ENCODE measurements at places on chromosomes 2 and 18.

GRCh38 chr2:84894758-84895520 is 10.5 kb upstream of the TMSB10 start:
- DNase-seq, result no peak

- DNase-seq, result no peak
These were observed 776 bp upstream of the KLF7 start for GRCh38 chr2:207166349-207167098.

DNA sequence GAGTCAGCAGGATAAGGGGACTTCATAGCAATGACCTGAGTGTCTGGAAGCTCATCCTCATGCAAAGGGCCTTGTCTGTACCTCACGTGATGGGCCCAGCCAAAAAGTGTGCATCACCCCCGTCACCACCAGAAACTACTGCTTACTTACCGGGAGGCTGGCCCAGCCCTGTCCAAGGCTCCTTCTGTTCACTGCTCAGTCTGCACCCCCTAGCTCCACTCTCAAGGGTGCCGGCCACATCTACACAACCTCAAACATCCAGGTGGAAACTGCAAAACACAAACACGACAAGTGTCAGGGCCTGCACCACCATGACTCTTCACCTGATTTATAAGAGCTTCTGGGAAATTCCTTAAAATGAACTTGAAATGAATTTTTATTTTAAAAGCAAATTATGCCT is 55.1 kb downstream of the ADD2 start:
- DNase-seq, result no peak

DNA sequence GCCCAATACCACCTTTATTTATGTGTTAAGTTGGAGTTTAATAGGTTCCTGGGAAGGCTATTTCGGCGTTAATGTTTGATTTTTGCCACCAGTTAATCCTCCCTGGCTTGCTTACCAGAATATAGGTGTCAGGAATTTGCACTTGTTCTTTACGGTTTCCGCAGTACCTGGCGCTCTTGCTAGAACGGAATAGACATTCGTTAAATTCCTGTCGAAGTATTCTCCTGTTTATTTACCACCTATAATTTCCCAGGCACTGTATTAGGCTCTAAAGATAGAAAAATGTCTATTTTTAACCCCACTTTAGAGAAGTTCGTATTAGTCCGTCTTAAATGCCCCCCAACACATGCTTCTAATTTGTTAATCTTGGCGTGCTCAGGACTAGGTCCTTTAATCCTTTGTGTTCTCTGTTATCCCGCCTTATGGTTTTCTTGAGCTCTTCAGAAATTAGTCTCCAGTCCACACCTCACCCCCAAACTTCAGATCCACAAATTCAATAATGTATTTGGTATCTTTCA is 575 bp downstream of the CCDC150 start:
- DNase-seq, result no peak

- DNase-seq, result no peak
These were observed 139.4 kb downstream of the WDSUB1 start for GRCh38 chr2:159146996-159147666.

GRCh38 chr2:54106631-54107454 is 8.6 kb upstream of the ACYP2 start:
- no peak for DNase-seq

DNA sequence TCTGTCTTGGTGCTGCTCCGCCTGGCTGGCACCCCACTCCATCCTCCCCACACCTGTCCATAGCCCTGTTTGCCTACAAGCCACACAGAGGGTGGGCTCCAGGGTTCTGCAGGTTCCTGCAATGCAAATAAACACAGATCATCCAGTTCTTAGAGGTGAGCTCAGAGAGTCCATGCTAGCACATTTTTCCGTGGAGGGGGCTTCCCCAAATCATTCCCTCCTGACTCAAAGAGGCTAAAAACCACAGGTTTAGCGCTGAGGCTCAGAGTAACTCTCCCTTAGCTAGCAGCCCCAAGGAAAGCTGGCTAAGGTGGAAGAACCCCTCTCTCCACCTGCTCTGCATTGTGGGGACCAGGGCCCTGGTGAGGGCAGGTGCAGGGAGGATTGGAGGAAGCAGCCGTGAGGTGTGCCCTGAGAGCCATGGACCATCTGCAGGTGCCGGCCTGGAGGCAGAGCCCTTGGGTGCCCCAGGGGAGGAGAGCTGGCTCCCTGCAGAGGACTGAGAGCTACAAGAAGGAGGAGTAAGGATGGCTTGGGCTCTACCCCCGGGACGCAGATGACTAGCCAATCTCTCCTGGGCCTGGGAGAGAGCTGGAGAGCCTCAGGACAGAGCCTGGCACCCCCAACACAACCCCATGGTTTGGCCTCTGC is 23.8 kb upstream of the TEX44 start:
- DNase-seq, result no peak

DNA sequence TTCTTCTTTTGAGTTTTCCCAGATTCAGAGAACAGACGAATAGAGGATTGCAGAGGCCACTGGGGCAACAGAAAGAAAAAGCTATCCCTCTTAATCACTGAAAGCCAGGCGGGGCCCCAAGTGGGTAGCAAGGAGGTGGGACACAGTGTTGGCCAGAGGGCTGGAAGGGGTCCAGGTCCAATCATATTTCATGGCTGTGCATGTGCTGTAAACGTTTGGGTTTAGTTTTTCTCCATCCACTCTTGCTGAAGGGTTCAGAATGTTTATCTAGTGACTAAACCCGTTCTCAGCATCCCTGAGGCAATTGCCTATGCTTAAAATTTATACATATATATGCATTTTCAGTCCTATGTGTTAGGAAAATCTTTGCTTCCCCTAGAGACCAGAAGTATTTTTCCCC is 99.4 kb upstream of the EPHA4 start:
- no peak for DNase-seq

- DNase-seq, result no peak
These were observed 71.1 kb upstream of the HK2 start for GRCh38 chr2:74762789-74763188.

GRCh38 chr2:207483477-207483876 is 46.3 kb upstream of the CREB1 start:
- DNase-seq, result no peak

GRCh38 chr2:196341277-196341841 is 170.0 kb upstream of the STK17B start:
- DNase-seq, result no peak

GRCh38 chr18:9571546-9571945 is 42.8 kb downstream of the PPP4R1 start:
- no peak for DNase-seq

- no peak for DNase-seq
These were observed 639.6 kb downstream of the IRS1 start for GRCh38 chr2:226159875-226160479.

GRCh38 chr2:127044165-127044718 is 62.7 kb downstream of the BIN1 start:
- DNase-seq, result no peak

Measured in BJ (cell line).